ENCODE measurements at places on chromosomes 1 and 21.
A peak's percentile ranks its signal among the peaks of the same experiment; 100 is the strongest.

- DNase-seq = no peak
Observed at GRCh38 chr21:44792702-44793591, 8.7 kb downstream of the UBE2G2 start.

- DNase-seq = no peak
Observed at GRCh38 chr1:63950023-63950422, 176.2 kb downstream of the ROR1 start.

DNA sequence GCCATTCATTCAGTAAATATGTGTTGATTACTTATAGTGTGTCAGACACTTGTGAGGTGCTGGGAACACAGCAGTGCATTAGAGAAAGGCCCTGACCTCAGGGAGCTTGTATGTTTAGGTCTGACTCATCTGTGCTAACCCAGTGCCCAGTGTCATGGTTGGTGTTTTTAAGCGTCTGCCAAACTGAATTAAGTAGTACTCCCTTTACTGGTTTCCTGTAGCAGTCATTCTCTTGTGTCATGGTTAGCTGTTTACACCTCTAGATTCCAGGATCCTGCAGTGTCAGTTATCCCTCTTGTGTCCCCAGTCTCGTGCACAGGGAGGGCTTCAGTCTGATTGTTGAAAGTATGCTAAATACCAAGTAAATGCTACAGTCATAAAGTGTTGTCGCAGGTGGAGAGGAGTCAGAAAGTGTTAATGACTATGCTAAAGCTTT is 14.2 kb downstream of the UCK2 start:
- DNase-seq = no peak

DNA sequence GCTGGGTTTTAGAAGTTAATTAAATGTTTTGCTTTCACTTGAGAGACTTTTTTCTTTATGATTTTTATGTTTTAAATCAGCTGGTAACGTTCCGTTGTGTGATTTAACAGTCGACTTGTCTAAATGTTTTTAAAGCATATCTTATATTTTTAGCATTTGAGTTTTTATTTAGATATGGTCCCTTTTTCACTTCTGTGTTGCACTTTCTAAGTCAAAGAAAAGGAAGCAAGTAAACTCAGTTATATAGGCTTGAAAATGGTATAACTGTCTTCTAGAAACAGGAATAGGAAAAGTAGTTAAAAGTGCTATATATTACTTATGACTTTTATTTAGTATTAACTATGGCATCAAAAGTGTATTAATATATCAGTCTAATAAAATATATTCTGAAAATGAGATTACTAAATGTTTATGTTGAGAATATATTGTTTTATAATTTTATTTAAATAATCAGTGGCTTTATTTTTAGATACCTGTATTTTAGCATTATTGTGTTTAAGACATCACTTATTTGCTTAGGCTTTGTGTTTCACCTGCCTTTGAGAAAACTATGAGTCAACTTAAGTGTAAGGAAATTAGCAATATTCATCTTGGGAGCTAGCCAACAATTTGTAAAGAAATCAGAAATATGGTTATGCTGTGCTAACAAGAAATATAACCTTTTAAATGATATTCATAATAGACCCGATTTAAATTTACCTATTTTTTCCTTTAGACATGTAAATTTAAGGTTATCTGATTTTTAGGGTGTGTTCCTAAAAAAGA is 60.5 kb downstream of the RABGAP1L start:
- DNase-seq = no peak

- peak; percentile 47 for DNase-seq
Observed at GRCh38 chr1:153353226-153353947, 4.3 kb upstream of the S100A9 start.

DNA sequence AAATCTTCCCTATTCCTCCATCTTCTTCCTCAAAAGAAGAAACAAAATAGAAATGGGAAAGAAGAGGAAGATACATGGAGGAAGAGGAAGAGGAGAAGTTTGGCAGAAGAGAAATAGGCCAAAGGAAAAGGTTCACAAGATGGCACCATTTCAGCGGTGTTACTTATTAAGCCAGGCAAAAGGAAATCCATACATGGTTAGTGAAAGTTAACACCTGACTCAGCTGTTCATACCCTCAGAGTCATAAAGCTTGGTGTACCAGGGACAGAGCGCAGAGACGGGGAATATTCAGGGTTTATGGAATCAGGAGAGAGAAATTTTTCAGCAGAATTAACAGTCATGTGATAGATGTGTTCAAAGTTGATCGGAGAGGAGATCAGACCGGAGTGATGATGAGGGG is 70.6 kb downstream of the COQ8A start:
- no peak for DNase-seq

- no peak for DNase-seq
Observed at GRCh38 chr1:99551812-99552614, 93.9 kb upstream of the PALMD start.

GRCh38 chr1:8691662-8692061 is 125.8 kb downstream of the RERE start:
- no peak for DNase-seq

- no peak for DNase-seq
Observed at GRCh38 chr1:9028921-9029705, 2.9 kb upstream of the SLC2A7 start.

DNA sequence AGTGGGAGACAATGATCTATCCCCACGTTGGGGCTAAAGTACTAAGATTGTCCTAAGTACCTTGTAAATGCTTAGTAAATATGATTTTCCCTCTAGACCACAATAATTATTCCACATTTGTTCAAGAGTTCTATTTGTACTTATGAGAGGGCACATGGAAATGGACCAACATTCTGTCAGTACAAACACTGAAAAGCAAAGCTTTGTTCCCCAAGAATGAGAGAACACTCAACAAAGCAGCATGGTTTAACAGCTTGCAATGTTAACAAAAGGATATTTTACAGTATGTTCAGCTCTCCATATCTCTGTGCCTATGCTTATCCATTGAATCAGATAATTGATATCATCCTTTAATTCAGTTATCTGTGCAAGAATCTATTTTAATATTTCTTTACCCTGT is 35.4 kb downstream of the RBM11 start:
- no peak for DNase-seq

GRCh38 chr1:183607322-183607980 is 17.2 kb upstream of the NCF2 start:
- DNase-seq = no peak

DNA sequence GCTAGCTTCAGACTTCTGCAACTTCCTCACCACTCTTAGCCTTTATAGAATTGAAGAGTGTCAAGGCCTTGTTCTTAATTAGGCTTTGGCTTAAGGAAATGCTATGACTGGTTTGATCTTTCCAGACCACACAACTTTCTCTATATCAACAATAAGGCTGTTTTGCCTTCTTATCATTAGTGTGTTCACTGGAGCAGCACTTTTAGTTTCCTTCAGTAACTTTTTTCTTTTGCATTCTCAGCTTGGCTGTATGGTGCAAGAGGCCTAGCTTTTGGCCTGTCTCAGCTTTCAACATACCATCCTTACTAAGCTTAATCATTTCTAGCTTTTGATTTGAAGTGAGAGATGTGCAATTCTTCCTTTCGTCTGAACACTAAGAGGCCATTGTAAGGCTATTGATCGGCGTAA is 8.6 kb downstream of the PRKACB start:
- no peak for DNase-seq

GRCh38 chr1:171742577-171742922 is 685 bp upstream of the VAMP4 start:
- no peak for DNase-seq

GRCh38 chr1:155011437-155012025 is 8.9 kb downstream of the ZBTB7B start:
- no peak for DNase-seq

DNA sequence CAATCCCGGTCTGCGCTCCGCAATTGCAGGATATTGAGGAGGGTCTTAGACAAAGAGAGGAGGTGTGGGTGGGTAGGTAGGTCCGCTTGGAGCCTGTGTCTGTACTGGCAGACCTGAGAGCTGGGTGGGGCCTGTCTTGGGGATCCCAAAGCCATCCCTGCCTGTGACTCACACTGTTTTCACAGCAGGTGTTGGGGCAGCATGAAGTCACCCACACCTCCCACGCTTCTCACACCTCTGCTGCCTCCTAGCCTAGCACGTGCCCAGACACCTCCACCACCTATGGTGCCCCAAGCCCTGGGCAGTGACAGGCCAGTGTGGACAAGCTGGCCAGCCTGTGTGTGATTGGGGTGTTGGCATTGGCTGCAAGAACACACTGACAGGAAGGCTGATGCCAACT is 65.7 kb upstream of the ECE1 start:
- DNase-seq = no peak

DNA sequence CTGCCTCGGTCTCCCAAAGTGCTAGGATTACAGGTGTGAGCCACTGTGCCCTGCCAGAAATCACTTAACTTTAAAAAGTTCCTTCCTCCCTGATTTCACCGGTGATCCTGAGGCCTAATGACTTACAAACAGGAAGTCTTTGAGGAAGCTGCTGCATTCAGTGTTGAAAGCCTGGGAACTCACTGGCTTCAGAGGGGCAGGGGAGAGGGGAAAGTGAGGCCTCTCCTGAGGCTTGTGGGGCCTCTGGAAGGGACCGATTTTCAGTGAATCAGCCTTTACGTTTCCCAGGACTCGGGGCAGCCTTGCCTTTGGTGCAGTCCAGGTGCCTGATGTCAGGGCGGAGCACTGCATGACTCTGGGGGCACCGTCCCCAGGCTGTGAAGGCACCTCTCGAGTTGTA is 30.1 kb upstream of the ARHGEF10L start:
- DNase-seq = no peak

- DNase-seq = no peak
Observed at GRCh38 chr1:44024903-44025525, 6.2 kb downstream of the SLC6A9 start.

DNA sequence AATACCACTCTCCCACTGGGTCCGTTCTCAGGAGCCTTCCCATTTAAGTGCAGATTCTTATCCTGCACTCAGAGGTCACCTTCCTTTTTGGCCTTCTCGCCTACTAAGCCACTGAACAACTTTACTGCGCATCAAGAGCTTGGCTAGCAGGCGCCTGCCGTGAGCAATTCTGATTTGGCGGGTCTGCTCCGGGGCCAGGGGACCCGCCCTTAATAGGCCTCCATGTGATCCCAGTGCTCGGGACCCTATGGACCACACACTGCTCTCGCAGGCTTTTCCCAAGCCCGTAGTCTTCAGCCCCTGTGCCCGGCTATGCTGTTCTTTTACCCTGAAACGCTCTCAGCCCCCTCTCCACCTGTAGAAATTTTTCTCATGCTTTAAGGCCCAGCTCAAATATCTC is 45.1 kb downstream of the BCL9 start:
- no peak for DNase-seq

DNA sequence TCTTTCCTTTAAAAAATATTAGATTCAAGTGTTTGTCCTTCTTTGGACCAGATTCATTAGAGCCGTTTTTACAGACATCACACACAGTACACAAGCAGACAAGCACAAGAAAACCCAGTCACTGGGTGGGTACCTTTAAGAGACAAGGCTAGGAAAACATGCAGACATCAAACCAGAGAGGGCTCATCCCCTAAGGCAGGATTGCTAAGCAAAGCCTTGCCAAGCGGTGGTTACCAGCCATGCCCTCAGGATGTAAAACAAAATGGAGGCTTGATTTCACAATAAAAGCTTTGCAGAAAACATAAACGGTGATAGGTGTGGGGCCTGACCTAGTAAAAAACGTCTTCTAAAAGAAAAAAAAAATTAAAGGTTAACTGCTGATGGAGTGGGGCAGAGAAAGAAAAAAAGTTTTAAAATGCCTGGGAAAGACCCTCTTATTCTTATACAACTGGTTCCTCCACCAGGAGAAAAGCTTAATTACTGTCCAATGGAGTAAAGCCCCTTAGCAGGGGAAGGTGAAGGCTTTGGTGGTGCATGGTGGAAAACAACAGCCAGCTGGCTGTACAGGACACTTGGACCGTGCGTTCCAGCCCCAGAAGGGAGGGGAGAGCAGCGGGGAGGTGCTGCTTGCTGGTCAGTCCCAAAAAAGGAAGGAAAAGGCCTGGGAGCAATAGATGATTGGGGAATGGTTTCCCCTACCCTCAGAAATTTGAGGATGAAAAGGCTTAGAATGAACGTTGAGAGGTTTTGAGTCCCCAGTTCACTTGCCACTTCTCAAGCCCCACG is 30.4 kb upstream of the FMO1 start:
- DNase-seq = no peak

- DNase-seq = no peak
Observed at GRCh38 chr1:162213281-162213912, 143.9 kb downstream of the NOS1AP start.

- peak; percentile 9 for DNase-seq
Observed at GRCh38 chr1:235022341-235022980, 106.2 kb downstream of the TOMM20 start.

- DNase-seq = no peak
Observed at GRCh38 chr1:220684890-220685289, 5.3 kb upstream of the C1orf115 start.

DNA sequence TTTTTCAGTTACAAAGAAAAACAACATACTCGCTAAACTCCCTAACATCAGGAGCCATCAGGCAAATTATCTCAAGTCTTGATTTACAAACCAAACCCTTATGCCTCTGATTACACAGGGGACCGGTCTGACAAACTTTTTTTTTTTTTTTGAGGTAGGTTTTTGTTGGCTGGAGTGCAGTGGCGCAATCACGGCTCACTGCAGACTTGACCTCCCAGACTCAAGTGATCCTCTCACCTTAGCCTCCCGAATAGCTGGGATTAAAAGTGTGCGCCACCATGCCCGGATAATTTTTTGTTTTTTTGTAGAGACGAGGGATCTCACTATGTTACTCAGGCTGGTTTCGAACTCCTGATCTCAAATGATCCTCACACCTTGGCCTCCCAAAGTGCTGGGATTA is 3.8 kb upstream of the MIIP start:
- no peak for DNase-seq

DNA sequence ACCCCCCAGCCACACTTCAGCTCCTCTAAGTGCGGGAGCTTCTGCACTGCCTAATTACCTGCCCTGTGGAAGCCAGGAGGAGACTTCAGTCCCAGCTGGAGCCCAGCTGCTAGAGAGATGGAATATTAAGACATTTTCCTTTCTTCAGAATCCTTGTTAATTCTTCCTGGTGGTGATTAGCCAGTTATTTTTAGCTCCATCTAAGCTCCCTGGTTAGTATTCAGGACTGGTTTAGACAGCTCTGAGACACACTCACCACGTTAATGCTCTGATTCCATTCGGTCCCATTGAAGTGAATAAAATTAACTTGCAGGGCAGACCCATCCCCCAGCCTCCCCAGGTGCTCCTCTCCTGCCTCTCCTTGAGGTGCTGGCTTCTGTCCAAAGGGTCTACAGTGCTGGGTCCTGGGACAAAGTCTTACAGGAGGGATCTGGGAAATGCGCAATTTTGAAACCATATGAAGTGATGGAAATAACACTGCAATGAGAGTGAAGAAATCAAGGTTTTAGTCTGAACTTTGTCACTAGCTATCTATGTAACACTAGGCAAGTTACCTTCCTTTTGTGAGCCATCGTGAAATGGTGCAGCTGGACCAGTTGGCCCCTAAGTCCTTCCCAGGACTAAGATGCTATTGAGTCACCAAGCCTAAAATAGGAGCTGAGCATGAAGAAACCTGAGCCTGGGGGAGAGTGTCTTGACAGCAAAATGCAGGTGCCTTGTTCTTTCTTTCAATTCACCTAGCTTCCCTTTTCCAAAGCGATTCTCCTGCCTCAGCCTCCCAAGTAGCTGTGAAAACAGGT is 117.4 kb upstream of the ATP1A1 start:
- no peak for DNase-seq

GRCh38 chr1:64006276-64007051 is 197.0 kb upstream of the UBE2U start:
- peak; percentile 80 for DNase-seq

Measured in hematopoietic multipotent progenitor cell (in vitro differentiated cells).